ENCODE measurements at places on chromosomes 11 and 22. TPM values are rescaled to one million over a fixed set of nuclear protein-coding genes. Genes with fewer than 3 reads are reported as not detected.

DNA sequence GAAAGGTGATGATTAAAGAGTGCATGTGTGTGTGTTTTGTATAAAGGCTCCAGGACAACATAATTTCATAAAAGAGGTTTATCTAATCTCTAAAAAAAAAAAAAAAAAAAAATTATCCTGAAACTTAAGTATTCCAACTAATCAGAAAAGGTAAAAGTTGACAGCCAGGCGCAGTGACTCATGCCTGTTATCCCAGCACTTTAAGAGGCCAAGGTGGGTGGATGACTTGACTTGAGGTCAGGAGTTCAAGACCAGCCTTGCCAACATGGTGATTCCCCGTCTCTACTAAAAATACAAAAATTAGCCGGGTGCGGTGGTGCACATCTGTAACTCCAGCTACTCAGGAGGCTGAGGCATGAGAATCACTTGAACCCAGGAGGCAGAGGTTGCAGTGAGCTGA, 632.7 kb upstream of the CHORDC1 start:
- DNase-seq: no peak

- no peak for DNase-seq
These were observed 618.4 kb downstream of the OPCML start for GRCh38 chr11:132913886-132914285.

DNA sequence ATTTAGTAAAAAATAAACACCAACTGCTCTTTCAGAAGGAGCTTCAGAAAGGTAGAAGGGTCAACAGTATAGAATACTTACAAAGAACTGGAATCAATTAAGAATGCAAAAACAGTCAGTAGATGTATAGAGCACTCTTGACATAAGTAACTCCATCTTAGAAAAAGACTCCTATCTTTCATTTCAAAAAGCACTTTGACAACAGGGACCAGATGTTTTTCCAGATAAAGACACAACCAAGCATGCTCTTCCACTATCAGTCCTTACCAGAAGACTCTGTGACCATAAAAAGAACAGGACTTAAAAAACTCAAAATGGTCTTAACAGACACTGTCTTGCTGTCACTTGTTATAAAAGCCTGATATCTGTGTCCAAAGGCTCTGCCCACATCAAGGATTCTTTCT, 5.2 kb downstream of the SLC25A17 start:
- DNase-seq: no peak

DNA sequence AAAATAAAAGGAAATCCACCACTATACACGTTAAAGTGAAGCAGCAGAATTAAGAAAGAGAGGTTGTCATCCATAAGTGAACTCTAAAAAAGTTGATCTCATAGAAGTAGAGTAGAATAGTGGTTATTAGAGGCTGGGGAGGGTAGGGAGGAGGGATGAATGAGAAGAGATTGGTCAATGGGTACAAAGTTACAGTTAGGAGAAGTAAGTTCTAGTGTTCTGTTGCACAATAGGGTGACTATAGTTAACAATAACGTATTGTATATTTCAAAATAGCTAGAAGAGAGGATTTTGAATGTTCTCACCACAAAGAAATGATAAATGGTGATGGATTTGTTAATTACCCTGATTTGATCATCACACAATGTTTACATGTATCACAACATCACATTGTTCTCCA, 72.0 kb downstream of the CD82 start:
- DNase-seq: no peak

OR6T1 gene
- total RNA-seq: not detected

DNA sequence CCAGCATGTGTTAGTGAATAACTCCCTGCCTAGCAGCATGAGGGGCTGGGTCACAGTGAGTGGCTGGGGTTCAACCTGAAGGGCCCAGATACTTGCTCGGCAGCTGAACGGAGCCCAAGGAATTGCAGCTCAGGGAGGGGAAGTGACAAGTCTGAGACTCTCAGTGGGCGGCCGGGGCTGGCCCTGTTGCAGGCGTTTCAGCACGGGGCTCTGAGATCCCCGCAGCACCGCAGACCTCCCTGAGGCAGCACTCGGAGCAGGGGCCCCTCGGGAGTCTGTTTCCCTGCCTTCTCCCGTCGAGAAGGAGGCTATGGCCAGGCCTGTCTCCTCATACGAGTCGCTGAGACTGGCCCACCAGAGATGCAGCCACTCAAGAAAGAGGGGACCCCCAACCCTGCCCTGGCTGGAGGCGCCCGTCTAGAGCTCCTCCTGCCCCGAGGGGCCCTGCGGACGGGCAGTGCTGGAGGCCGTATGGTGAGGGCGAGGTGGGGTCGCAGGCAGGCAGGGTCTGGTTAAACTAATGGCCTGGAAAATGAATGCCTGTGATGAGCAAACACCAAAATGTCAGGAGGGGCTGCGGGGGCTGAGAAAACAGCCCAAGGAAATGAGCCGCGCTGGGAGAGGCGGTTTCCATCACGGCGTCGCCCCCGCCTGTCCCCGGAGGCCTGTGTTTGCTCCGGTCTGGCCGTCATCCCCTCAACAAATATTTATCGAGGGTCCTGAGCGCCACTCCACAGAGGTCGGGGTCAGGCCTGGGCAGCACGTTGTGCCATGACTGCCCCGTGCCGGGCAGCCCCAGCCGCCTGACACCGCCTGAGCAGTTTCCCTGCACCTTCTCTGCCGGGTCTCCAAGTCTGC, 9.3 kb downstream of the TSSC4 start:
- no peak for DNase-seq

GRCh38 chr22:37016134-37016910, 2.9 kb downstream of the TST start:
- no peak for DNase-seq

KDM2A gene
- 102 TPM for total RNA-seq

PATE3 gene
- not detected for total RNA-seq

GRCh38 chr11:28773606-28774005, 665.4 kb downstream of the METTL15 start:
- no peak for DNase-seq

- DNase-seq: no peak
These were observed 21.1 kb upstream of the RAB1B start for GRCh38 chr11:66247295-66247694.

- DNase-seq: no peak
These were observed 74.0 kb downstream of the ADAMTS15 start for GRCh38 chr11:130522284-130522961.

DKK3 gene
- not detected for total RNA-seq

- no peak for DNase-seq
These were observed 5.8 kb downstream of the IL17RA start for GRCh38 chr22:17090550-17090949.

PTPRCAP gene
- total RNA-seq: 90.3 TPM

C11orf97 gene
- not detected for total RNA-seq

DNA sequence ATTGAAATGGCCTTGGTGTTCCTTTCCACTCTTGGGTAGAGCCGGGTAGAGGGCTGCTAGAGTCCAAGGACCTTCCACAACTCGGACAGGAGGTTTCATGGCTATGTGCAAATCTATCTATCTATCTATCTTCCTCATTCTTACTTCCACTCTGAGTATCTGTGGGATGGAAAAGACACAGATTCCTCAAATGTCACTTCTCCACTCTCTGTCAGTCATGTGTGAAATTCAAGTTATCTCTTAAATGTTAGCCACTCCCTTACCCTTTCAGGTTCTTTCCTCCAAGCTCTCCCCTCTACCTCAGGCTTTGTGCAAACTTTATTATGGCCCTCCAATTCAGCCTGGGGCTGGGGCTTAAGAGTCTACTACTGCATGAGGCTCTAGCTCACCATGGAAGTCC, 84.3 kb downstream of the GDPD4 start:
- DNase-seq: no peak

- no peak for DNase-seq
These were observed 10.9 kb upstream of the MPEG1 start for GRCh38 chr11:59223611-59224010.

DNA sequence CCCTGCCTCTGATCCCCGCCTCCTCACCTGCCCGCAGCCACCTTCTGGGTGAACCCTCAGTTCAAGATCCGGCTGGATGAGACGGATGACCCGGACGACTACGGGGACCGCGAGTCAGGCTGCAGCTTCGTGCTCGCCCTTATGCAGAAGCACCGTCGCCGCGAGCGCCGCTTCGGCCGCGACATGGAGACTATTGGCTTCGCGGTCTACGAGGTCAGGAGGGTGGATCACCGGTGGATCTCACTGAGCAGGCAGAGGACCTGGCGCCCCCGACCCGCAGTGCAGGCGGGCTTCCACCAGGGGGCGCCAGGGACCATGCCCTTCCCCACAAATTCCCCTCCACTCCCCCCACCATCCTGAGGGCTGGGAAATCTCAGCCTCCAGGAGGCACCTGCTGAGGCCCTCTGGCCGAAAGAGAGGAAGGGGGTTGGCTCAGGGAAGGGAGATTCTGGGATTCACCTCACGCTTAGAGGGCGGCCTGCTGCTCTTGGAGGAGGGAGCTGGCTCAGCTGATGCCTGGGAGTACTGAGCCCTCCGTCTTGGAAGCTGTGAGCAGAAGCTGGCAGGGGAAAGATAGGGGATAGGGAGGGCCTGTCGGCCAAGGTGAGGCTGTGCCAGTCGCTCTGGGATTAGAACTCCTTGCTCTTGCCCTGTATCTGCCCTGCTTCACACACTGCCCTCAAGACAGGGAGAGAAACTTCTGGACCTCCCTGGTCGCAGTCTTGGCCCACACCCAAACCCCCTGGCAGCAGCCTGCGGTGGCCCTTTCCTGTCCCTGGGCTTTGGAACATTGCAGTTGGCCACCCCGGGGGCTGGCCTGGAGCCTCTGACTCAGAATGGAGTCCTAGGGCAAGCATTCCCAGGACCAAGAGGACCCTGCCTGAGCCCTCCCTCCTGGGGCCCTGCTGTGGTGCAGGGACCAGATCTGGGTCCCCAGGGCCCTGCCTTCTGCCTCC, 23.2 kb downstream of the CAPN1 start:
- DNase-seq: peak; percentile 84

- no peak for DNase-seq
These were observed 3.9 kb upstream of the GTSE1 start for GRCh38 chr22:46292732-46293131.
